ENCODE measurements at places on chromosomes 5 and 9.
A peak's percentile ranks its signal among the peaks of the same experiment; 100 is the strongest.

DNA sequence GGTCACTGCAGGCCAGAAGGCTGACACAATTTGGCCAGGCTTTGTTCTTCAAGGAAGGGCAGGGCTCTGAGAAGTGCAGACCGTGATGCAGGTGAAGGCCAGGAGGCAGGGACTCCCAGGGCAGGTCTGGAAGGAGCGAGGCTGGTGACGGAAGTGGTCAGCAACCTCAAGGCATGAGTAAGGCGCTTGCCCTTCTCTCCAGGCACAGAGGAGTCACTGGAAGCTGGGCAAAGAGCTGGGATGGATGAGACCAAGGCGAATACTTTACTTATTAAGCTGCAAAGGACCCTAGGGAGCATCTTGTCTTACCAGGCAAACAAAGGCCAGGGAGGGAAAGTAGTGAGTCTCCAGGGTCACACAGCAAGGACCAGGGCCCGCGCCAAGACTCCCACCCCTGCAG lies 18.6 kb downstream of the IRF1 start:
- DNase-seq: no peak

GRCh38 chr5:147519380-147519779 lies 9.5 kb upstream of the DPYSL3 start:
- no peak for DNase-seq

DNA sequence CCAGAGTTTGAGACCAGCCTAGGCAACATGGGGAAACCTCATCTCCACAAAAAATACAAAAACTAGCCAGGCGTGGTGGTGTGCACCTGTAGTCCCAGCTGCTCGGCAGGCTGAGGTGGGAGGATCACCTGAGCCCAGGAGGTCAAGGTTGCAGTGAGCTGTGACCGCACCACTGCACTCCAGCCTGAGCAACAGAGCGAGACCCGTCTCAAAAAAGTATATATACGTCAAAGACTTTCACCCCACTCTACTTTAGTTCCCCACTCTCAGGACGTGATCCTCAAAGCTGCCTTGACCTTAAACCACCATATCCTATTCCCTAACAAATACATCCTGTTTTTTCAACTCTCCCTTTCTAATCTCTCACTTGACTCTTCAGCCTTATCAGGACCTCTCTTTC lies 41.0 kb downstream of the PCDHGC5 start:
- DNase-seq: no peak

- no peak for DNase-seq
Observed at GRCh38 chr9:86706391-86706790, 240.9 kb downstream of the GAS1 start.

- DNase-seq: no peak
Observed at GRCh38 chr9:133944746-133945135, 47.4 kb downstream of the VAV2 start.

DNA sequence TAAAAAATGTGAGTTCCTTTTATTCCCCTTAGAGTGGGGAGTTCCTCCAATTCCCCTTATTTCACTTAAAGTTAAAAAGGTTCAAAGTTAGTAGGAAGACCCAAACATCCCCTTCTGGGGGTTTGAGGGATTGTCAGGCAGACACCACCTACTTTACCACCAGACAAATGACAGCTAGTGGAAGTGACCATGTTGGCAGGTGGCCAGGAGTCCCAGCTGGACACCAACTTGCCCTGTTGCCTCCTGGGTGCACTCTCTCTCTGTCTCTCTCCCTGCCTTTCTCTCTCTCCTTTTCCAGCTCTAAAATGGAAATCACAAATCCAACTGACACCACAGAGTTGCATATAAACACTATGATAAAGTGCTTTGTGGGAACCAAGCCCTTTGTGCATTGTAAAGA lies 307.7 kb upstream of the TLE4 start:
- no peak for DNase-seq

DNA sequence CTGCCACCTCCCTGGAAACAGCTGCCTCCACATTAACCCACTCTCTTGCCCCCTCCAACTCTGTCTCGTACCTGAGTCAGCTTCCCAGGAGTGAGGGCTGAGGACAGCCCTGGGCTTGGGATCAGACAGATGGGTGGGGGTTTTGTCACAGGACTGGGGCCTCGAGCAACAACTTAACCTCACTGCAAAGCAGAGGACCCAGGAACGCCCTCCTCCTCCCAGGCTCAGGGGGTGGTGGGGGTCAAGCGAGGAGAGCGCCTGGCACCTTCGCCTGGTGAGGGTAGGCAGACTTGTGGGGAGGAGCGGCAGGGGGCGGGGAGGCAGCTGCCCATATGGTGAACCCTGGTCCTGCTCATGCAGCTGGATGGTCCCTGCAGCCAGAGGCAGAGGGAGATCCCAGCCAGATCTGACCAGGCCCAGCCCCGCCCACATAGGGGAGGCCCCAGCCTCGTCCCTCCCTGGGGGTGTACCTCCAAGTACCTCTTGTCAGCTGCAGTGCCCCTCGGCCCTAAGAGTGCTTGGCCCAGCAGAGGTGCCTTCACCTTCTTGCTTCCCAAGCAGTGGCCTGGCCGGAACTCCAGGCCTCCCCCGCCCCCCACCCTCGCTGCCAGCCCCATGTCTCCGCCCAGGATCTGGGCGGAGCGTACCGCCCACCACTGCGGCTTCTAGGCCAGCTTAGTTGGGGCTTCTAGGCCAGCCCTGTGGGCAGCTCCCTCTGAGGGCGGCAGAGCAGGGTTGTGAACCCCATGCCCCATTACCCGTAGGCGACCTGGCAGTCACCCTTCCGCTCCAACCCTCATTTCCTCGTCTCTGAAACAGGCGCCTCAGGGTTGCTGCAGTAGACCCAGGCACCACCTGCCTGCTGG lies at the start of gene SARDH:
TSS of gene SARDH (minus strand) at position 579 of the 866 bp plus-strand sequence. CDS start 4,179 bp downstream, outside the sequence.
- peak; percentile 44 for DNase-seq

DNA sequence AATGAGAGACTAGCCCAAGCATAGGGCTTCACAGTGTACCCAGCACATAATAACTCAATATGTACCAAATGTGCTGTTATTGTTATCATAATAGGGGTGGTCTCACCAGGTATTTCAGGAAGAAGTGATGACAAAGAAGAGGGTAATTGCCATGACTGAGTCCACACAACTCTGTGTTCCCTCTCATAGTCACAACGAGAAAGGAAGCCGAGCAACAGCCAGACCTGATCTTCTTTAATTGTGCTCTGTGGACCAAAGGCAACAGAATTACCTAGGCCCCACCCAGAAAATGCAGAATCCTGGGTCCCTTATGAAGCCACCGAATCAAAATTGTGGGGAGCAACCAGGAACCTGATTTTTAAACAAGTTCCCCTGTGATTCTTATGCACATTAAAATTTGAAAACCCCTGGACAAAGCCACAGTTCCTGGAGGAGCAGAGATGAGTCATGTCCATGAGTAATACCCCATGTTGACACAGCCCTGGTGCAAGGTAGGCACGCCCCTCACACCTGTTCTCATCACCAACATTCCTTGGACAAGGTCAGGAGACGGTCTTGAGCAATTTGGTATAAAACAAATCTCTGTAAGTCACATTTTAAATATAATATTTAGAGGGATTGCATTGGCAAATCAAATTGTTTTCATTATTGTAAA lies 5.2 kb downstream of the FGF1 start:
- DNase-seq: no peak

All from stimulated activated CD4-positive, alpha-beta T cell treated with anti-CD3 and anti-CD28 coated beads, Interleukin-4, amount 100 ng/mL, for 4 hours (primary cell).